ENCODE measurements at places on chromosomes 11 and 22.

GRCh38 chr22:47616396-47617020, 854.1 kb downstream of the TBC1D22A start:
- DNase-seq: no peak

- DNase-seq: no peak
Measured at GRCh38 chr11:131146827-131147490, 223.5 kb upstream of the NTM start.

GRCh38 chr22:27775758-27776649, 25.6 kb downstream of the MN1 start:
- no peak for DNase-seq

- no peak for DNase-seq
Measured at GRCh38 chr11:15371533-15371932, 256.8 kb downstream of the INSC start.

DNA sequence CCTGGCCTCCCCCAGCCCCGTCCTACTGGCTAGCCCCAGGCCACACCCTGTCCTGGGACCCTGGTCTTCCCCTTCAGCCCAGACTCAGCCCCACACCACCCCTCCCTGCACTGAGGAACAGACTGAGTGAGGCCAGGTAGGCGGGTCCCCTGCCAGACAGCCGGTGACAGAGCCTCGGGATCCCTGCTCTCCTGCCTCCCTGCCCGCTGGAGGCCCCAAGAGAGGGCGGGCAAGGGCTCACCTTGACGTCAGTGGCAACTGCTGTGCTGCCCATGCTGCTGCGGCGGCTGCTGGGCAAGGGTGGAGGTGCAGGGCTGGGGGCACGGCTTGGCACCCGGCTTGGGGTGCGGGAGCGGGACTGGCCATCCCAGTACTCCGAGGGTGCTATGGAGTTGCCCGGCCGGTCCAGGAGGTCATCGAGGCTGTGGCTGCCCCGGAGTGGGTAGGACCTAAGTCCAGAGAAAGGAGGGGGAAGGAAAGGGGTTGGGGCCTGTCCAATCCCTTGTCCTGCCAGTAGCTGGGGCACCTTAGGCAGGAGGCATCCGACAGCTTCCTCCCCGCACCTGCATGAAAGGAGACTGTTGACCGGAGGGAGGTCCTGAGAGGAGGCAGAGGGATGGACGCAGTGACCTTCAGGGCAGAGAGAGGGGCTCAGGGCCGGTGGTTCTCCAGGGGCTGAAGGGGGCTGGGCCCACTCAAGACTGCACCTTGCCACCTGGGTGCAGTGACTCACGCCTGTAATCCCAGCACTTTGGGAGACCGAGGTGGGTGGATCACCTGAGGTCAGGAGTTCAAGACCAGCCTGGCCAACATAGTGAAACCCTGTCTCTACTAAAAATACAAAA, 2.2 kb upstream of the SLC16A8 start:
- DNase-seq: no peak

DNA sequence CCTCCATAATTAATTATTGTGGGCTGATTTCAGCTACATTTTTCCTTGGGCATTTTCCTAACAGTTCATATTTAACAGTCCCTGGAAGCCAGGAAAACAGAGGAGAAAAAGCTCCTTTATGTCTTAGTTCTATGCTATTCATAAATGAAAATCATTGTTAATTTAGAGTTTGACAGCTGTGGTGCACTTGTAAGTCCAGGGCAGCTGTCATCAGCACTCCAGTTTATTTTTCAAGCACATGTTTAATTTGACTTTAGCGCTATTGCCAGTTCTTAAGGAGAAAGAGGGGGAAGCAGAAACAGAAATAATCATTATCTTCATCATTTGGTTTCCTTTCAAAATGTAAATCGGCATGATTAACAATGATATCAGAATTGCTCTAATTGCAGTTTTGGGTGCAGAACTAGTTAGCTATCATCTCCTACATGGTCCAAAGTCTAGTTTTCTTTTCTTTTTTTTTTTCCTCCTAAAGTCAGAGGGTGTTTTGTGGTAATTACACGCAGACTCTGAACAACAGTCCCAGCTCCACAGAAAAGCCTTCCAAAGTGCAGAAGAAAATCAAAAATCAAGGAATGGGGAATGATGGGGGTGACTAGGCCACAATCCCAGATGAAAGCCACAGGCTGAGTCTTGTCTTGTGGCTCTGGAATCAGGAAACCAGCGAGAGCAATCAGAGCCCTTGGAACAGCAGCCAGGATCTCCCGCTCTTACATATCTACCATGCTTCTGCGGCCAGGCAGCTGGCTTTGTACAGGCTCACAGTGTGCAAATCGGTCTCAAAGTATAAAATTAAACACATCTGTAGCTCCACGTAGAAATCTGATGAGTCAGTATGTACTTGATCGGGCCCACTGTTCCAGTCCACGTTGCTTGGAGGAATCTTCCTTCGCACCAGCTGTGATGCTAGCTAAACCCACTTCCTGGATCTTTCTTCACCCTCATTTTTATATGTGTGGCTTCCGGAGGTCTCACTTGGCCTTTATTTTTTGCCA, 91.9 kb downstream of the SPON1 start:
- DNase-seq: no peak

GRCh38 chr11:110098645-110099044, 5.5 kb downstream of the ZC3H12C start:
- no peak for DNase-seq

DNA sequence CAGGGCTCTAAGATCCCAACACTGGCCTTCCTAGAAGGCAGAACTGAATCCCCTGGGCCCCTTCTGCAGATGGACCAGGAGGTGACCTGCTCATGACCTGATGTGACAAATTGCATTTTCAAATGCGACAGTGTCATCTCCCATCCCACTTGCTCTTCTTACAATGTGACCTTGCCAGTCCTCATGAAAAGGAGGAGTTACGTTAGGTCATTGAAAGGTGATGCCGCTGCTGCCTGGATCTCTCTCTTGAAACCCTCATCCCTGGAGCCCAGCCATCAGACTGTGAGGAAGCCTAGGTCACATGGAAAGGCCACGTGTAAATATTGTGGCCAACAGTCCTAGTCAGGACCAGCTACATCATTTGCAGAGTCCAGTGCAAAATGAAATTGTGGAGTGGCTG, 5.7 kb upstream of the C1QTNF4 start:
- no peak for DNase-seq

GRCh38 chr11:101478587-101479369, 105.0 kb downstream of the TRPC6 start:
- no peak for DNase-seq

DNA sequence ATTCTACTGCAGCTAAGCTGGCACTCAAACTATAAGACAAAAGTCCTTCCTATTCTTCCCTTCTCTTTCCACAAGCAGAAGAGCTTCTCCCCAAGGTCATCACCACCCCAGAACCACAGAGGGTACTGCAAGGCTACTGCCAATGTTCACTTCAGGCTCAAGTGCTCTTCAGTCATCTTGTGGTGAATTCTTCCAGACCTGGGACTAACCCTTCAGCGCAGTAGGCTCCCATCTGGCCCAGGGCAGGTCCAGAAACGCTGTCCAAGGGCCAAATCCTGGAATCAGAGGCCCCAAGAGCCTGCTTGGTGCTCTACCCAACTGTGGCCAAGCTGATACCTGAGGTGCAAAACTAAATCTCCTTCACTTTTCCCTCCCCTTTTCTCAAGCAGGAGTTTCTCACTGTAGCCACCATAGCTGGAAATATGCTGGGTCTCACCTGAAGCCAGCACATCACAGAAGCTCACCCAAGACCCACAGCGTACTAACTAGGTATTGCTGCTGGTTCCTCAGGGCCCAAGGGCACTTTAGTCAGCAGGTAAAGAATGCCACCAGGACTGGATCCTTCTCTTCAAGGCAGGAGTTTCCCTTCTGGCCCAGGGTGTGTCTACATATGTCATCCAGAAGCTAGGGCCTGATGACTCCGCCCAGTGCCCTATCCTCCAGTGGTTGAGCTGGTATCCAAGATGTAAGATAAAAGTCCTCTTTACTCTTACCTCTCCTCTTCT, 27.8 kb downstream of the FCHSD2 start:
- DNase-seq: no peak

- DNase-seq: peak; percentile 32
Measured at GRCh38 chr11:116691771-116692177, 81.0 kb downstream of the BUD13 start.

DNA sequence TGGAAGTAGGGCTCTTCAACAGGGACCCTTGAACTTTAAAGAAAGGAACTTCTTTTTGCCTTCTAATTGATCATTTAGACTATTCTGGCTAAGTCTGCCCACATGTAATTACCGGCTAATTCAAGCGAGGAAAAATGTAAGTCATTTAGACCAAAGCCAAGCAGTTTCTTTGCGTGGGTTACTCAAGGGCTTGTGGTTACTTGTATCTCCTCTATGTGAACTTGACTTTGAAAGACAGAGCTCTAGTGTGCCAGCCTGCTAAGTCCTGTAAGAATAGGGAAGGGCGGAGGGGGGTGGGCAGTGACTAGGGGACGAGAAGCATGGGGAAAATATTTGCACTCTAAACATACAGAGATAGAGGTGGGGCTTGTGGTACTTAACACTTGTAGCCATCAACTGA, 145.2 kb upstream of the TEAD1 start:
- DNase-seq: no peak

DNA sequence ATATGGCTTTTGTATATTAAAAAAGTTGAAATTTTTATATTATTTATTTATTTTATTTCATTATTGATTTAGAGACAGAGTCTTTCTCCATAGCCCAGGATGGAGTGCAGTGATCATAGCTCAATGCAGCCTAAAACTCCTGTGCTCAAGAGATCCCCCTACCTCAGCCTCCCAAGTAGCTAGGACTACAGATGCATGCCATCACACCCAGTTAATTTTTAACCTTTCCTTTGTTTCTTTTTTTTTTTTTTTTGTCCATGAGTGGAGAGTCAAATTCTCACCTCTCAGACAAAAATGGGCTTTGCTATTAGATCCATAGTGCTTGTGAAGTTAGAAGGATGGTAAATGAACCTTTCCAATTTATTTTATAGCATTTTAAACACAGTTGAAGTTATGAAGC, 182.5 kb downstream of the SOX6 start:
- DNase-seq: no peak

DNA sequence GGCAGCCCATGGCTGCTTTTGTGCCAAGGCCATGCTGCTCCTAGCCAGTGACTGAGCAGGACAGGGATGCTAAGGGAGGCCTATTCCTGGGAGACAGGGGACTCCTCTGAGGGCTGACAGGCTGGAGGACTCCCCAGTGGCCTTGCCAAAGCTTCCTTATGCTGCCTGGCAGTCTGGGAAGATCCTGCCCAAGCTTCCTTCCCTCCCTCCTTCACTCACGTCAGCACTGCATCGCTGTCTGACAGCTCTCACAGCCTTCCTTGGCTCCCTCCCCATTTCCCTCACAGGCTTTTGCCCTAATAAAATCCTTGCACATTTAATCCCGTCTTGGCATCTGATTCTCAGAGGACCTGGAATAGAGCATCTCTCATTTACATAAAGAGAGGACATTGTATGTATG, 26.5 kb downstream of the HTR3A start:
- DNase-seq: no peak

GRCh38 chr11:74278103-74278502, 33.3 kb downstream of the P4HA3 start:
- no peak for DNase-seq

DNA sequence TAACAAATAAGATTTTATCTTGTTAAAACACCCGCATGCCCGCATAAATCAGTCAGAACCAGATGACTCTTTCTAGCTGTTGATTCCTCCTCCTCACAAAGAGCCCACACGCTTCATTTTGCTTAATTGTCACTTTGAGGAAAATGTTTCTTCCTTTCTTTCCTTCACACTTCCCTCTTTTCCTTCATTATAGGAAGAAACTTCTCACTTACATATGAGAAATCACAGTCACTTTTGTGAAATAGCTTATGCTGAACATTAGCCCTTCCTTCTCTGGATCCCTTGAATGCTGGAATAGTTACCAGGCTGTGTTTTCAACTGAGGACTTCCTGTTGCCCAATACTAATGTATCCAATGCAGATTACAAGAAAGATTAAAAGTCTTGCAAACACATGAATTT, 5.8 kb downstream of the MS4A6E start:
- DNase-seq: no peak

GRCh38 chr11:1480191-1480554, 6.4 kb downstream of the MOB2 start:
- no peak for DNase-seq

DNA sequence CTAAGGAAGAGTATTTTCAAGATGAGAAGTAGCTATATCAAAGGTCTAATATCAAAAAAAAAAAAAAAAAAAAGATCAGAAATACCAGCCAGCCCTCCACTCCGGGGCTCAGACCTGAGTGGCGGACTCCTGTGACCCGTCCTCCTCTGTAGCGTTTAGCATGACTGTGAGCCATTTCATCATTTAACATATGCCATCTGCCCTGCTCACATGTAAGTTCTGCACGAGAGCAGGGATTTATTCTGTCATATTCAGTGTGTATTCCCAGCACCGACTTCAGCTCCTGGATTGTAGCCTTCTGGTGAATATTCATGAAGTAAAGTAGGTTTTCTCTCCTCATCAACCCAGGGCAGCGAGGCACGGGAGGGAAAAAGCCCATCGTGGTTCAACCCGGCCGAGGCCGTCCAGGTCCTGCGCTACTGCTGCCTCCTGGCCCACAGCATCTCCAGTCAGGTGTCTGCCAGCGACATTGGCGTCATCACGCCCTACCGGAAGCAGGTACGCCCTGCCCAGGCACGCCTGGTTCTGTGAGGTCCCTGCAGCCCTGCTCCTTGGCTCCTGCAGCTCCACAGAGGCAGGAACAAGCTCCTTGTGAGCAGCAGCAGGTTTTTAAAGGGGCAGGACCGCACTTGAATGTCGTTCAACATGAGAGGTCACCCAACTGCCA, 12.7 kb upstream of the PANX2 start:
- no peak for DNase-seq

GRCh38 chr11:13053255-13053917, 44.3 kb downstream of the RASSF10 start:
- no peak for DNase-seq

- DNase-seq: no peak
Measured at GRCh38 chr11:2762451-2762850, 62.7 kb upstream of the KCNQ1OT1 start.

Data from stimulated activated CD8-positive, alpha-beta memory T cell treated with anti-CD3 and anti-CD28 coated beads, Interleukin-4, amount 100 ng/mL, for 4 hours (primary cell).